HTR-8/SVneo (cell line): ENCODE measurements at places on chromosomes 1 and 21.

DNA sequence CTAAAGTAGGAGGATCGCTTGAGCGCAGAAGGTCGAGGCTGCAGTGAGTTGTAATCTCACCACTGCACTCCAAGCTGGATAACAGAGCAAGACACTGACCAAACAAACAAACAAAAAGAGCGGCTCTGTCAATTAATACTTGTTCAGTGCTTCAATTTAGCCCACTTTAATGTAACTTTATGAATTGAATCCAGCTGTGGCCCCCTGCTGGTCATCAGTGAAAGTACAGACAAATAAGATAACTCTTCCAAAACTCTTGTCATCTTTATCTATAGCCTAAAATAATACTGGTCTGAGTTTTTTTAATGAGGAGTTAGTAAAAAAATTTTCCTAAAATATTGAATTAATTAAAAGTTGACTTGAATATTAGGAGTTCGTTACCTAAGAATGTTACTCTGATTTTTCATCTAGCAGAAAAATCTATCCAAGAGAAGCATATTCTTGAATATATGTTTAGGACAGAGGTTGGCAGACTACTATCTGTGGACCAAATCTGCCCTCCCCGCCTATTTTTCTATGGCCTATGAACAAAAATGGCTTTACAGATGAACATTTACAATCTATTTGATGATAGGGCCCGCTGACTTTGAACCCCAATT is 26.1 kb downstream of the ATP5PF start:
- peak; percentile 29 for DNase-seq

DNA sequence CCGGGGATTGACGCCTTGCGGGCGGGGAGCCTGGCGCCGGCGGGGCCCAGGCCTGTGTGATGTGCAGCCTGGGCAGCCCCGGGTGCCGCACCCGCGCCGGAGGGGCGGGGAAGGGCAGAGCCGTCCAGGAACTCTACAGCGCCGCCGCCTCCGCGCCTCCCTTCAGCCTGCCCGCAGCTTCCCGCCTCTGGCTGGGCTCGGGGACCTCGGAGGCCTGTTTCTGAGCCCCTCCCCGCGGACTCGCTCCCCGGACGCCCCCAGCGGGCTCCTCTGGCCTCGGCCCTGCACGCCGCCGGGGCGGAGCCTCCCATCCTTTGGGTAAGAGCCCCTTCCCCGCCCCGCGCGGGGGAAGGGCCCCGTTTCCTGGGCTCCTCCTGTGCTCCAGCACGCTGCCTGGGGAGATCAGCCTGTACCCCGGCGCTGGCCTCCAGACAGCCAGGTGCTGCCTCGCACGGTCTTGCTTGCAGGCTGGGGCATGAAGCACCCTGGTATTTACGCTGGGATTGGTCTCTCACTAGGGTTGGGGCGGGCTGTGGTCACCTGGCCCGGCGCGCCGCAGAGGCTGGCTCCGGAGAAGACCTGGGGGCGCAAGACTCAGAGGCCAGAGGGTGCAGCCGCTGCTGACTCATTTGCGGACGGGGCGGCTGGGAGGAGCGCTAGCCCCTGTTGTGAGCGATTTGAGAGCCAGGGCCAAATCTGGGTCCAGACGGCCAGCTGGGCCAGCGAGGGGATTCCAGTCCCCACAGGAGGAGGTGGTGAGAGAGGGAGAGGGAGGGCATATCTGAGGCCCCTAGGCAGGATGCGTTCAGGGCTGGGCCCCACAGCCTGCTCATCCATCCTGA is 5.7 kb upstream of the ACOT11 start:
- peak; percentile 76 for DNase-seq

GRCh38 chr1:38609166-38610025 is 250.2 kb downstream of the RRAGC start:
- DNase-seq: no peak

DNA sequence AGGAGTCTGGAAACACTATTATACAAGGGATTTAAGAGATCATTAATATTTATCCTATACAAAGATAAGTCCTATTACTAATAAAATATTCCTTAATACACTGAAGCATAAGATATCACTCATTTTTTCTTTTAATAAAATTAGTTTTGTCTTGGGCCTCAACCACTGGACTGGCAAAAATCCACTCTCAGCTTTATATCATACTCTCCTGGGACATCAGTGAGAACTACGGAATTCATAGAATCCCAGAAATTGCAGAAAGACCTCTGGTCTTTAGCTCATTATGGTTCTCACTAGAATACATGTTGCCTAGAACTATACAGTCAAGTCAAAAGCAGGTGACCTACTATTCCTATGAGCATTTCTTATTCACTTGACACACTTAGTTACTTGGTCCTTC is 285.0 kb downstream of the LRRC40 start:
- DNase-seq: no peak

DNA sequence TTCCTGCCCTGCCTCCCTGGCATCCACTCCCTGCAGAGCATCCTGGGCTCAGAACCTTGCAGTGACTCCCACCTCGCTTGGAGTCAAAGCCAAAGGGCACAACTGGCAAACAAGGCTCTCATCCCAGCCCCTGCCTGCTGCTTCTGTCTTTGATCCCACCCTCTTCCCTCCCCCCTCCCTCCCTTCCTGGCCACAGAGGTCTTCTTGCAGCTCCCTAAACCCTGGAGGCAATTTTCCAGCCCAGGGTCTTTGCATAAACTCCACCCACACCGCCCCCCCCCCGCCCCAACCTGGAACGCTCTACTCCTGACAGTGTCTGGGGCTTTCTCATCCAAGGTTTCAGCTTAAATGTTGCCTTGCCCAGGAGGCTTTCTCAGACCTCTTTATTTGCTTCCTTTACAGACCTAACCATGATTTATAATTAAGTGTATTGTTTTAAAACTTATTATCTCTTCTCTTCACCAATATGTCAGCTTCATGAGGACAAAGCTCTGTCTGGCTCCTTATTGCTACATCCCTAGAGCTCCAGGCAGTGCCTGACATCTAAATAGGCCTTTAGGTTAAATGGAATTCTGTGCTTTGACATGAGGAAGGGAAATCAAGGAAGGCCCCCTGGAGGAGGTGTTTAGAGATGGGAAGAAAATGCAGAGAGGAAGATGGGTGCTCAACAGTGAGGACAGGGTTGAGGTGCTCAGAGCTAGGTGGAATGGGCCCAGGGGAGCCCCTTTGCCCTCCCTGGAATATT is 37.7 kb upstream of the PADI1 start:
- peak; percentile 46 for DNase-seq

- no peak for DNase-seq
These were observed 7.8 kb upstream of the AMIGO1 start for GRCh38 chr1:109517337-109517736.

- DNase-seq: no peak
These were observed 192.0 kb upstream of the JUN start for GRCh38 chr1:58975888-58976287.

- no peak for DNase-seq
These were observed 85.3 kb downstream of the CDC7 start for GRCh38 chr1:91585982-91586381.

DNA sequence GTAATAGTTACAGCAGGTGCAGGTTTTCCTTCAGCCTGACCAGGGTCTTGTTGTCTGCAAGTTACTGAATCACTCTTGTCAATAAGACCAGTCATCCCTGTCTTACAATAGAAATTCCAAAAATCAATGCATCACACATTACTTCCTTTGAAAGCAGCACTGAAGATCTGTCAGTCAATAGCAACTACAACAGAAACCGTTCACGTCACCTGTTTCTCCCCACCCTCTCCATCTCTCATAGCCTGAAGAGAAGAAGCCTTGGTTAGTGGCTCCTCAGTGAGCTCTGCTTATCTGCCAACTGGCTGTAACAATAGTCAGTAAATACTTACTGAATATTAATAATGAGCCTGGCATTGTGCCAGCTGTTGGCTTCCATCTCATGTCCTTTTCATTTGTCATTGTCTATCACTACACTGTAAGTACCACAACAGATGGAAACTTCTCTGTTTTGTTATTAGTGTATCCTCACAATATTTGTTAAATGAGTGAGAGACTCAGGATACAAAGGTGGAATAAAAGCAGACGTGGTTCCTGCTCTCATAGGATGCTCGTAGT is 195.2 kb downstream of the S1PR1 start:
- DNase-seq: no peak

GRCh38 chr1:66253330-66253921 is 280.5 kb upstream of the SGIP1 start:
- DNase-seq: peak; percentile 57

GRCh38 chr1:247286134-247286670 is 30.3 kb downstream of the VN1R5 start:
- no peak for DNase-seq

- DNase-seq: no peak
These were observed 20.1 kb upstream of the COL18A1 start for GRCh38 chr21:45384656-45385548.

- DNase-seq: peak; percentile 54
These were observed 127.4 kb upstream of the DPYD start for GRCh38 chr1:98048244-98048643.
